Stimulated activated naive CD4-positive, alpha-beta T cell treated with Interleukin-2 at 50 U/mL for 16 hours (primary cell): ENCODE measurements at places on chromosomes 7 and 10.

DNA sequence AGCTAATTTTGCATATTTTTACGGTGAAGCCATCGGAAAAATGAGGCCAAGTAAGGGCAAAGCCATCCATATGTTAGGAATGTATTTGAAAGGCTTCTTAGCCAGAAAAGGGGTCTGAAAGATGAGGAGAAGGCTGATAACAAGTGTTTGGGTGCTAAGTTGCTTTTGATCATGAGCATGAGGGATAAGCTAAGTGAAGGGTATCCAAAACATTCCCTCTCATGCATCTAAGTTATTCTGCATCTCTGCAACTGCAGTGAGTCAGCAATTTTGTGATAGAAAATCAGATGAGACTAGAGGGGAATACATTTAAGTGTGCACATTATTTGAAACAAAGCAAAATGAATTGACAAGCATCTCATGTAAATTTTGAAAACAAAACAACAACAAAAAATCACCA lies 282.8 kb downstream of the GPR158 start:
- no peak for DNase-seq

- no peak for DNase-seq
Observed at GRCh38 chr7:66502230-66503035, 126.2 kb upstream of the KCTD7 start.

DNA sequence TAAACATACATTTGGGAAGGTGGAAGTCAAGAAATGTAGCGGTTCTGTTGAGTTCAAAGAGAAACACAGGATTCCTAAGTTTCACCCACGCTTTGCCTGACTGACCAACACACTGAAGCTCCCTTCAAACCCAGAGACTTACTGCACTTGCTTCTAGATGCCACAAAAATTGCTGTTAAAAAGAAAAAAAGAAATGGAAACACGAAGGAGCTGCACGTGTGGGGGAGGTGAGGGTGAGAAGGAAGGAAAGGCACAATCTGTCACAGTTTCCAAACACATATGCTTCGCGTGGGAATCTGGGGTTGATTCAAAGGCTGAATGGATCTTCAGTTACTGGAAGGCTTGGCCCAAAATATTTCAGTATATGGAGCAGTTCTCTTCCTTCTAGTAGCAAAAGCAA lies 495.6 kb downstream of the DNAJB6 start:
- DNase-seq = no peak

- DNase-seq = no peak
Observed at GRCh38 chr10:126122881-126123280, 226.5 kb downstream of the FANK1 start.

- DNase-seq = no peak
Observed at GRCh38 chr10:54010337-54010933, 790.6 kb downstream of the PCDH15 start.

- DNase-seq = no peak
Observed at GRCh38 chr7:124364283-124364682, 331.4 kb upstream of the TMEM229A start.

DNA sequence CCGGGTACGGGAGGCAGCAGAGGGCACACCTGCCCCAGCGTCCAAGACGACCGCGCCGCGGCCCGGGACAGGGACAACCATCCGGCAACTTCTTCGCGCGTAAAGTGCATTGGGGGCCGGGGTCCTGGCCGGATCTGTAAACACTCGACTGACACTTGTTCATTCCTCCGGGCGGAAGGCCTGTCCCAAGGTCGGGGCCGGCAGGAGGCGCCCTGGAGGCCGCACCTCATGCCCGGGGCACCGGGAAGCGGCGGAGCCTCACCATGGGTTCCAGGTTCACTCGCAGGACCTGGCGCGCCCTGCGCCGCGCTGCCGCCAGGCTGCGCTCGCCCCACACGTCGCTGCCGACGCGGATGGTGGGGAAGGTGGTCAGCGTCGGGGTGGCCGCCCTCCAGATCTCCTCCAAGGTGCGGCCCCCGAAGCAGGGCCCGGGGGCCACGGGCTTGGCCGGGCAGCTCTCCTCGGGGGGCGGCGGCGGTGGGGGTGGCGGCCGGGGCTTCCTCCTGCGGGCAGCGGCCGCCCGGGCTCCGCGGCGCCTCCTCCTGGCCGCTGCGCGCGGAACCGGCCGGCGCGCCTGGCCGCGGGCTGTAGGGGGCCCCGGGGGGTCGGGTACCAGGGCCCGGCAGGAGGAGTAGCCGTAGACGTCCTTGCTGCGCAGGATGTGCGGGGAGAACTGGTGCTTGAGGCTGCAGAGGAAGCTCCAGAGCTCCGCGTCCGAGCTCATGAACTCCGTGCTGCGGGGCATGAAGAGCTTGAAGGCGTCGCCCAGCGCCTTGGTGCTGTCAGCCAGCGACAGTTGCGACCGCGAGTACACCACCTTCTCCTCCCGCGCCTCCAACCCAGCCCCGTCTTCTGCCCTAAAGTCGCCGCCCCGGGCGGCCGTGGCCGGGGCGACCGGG lies 746 bp downstream of the CCDC71L start:
- DNase-seq = peak; percentile 80

- no peak for DNase-seq
Observed at GRCh38 chr7:106870983-106871410, 5.9 kb downstream of the PIK3CG start.

GRCh38 chr10:121128164-121128563 lies 277.0 kb downstream of the WDR11 start:
- no peak for DNase-seq

GRCh38 chr10:52811776-52812175 lies 39.2 kb upstream of the MBL2 start:
- DNase-seq = no peak

GRCh38 chr10:49398000-49398861 lies 2.3 kb upstream of the DRGX start:
- peak; percentile 46 for DNase-seq
